ENCODE measurements at places on chromosomes 12 and 14. TPM values are rescaled to one million over a fixed set of nuclear protein-coding genes. Genes with fewer than 3 reads are reported as not detected.

DNA sequence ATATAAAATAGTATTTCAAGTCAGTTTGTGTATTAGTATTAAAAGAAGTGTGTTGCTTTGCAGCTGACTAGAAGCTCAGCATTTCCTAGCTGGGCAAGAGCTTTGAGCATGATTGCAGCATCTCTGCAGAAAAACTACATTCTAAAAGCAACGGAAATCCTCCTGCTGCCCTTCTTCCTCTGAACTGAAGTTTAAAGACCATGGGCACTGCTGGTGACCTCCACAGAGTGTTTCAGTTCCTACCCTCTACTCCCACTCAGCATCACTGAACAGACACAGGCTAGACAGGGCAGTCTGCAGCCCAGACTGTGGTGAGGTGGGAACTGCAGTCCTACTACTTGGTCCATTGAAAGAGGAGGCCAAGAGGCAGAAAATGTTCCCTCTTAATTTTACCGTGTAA, 59.0 kb downstream of the FAR2 start:
- no peak for DNase-seq

DNA sequence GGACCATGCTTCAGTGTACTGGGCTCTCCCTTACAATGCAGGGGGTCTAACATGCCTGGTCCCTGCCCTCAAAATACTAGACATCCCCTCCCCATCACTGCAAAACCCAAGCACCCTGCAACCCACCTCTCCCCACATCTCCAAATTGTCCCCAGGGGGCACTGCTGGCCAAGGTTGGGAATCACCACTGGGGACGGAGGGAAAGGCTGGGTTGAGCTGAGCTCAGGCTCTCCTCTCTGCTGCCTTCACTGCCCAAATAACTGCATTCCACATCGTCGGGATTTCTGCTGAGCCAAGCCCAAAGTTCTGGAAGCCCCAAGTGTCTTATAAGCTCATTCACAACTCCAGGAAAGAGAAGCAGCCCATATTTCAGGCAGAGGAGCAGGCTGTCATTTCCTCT, 69.6 kb downstream of the NT5DC3 start:
- DNase-seq, result peak; percentile 17

GRCh38 chr12:92121826-92122225, 23.8 kb downstream of the BTG1 start:
- no peak for DNase-seq

BMP4 gene
- 21.6 TPM for total RNA-seq

NFE2 gene
- total RNA-seq, result not detected

- DNase-seq, result no peak
Measured at GRCh38 chr12:27095346-27095745, 13.0 kb upstream of the C12orf71 start.

- DNase-seq, result no peak
Measured at GRCh38 chr12:26338586-26339572, 143.5 kb downstream of the SSPN start.

GRCh38 chr12:76489737-76490136, 69.8 kb downstream of the OSBPL8 start:
- DNase-seq, result no peak
